ENCODE measurements at places on chromosomes 6 and 20.
A peak's percentile ranks its signal among the peaks of the same experiment; 100 is the strongest.

GRCh38 chr6:139081471-139081870, 52.9 kb downstream of the ABRACL start:
- DNase-seq: no peak

DNA sequence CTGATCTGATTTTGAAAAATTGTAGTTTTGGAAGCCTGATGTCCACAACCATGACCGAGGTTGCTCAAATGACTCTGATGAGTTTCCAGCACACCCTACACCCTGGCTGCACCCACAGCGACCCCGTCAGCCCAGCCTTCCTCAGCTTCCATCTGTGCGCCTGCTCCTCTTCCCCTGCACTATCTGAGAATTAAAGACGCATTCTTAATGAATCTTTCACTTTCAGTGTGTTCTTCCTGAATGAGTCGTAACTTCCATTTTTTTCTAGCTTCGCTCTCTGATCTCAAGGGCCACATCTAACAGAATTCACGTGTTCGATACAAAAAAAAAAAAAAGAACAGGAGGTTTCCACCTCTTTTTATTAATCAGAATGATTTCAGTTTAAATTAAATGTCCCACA, 21.3 kb upstream of the RREB1 start:
- peak; percentile 53 for DNase-seq

DNA sequence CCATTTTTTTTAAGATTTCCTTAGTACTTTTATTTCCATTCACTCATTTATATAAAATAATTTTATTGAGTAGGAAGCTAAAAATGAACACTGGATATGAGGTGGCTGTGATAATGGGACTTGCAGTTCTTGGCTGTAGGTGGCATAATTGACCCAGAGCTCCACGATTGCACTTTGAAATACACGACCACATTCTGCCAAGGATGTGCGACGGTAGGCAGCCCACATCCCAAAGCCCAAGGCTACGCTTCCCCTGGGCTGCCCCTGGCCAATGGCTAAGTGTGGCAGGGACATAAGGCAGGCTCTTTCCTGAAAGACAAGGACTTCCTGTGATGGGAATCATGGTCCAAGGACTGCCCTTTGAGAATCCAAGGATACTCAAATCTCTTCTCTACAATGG, 43.7 kb upstream of the ADTRP start:
- DNase-seq: no peak

GRCh38 chr6:71333050-71333449, 44.4 kb downstream of the OGFRL1 start:
- DNase-seq: no peak

- DNase-seq: no peak
Observed at GRCh38 chr6:2731281-2731909, 19.3 kb downstream of the MYLK4 start.

GRCh38 chr20:25277941-25278521, 30.1 kb downstream of the PYGB start:
- DNase-seq: peak; percentile 2

- no peak for DNase-seq
Observed at GRCh38 chr6:105695461-105695860, 292.6 kb upstream of the PREP start.

GRCh38 chr6:163298079-163298830, 116.3 kb upstream of the QKI start:
- DNase-seq: no peak

DNA sequence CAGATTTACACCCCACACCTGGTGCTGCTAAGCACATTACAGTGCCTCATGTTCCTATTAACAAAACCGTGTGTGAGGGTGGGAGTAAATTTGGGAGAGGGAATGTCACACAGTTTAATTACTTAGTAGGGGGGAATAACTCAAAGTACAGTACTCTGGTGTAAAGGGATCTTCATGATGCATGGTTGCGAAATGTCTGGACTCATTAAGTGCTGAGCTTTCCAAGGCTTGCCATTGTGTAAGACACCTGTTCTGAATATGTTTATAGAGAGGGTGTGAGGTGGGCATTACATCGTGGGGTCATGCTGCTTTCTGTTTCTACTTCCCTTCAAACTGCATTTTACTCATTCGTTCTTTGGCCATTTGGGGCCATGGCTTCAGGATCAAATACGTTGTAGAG, 181.2 kb downstream of the ADGRG6 start:
- DNase-seq: no peak

- no peak for DNase-seq
Observed at GRCh38 chr20:3846378-3846739, 275 bp upstream of the MAVS start.

- DNase-seq: no peak
Observed at GRCh38 chr6:8536122-8536521, 100.8 kb upstream of the SLC35B3 start.

GRCh38 chr6:5308066-5308465, 46.8 kb downstream of the FARS2 start:
- no peak for DNase-seq

- peak; percentile 33 for DNase-seq
Observed at GRCh38 chr20:32672982-32673851, 524 bp downstream of the C20orf203 start.

- peak; percentile 59 for DNase-seq
Observed at GRCh38 chr6:42404484-42404883, 47.2 kb downstream of the TRERF1 start.

DNA sequence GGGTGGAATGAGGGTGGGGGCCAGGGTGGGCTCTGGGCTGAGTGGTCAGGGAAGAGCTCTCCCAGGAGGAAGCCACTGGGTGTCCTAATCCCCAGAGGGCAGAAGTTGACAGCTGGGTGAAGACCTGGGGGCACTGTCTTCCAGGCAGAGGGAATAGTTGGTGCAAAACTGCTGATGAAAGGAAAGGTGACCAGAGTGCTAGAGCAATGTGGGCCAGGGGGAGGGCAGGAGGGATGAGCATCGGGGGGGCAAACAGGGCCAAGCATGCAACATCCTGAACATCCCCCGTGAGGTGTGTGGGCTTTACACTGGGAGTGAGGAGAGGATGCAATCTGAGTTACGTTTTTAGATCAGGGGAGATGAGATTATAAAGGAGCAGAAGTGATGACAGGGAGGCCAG, 97.8 kb downstream of the NOL4L start:
- no peak for DNase-seq

DNA sequence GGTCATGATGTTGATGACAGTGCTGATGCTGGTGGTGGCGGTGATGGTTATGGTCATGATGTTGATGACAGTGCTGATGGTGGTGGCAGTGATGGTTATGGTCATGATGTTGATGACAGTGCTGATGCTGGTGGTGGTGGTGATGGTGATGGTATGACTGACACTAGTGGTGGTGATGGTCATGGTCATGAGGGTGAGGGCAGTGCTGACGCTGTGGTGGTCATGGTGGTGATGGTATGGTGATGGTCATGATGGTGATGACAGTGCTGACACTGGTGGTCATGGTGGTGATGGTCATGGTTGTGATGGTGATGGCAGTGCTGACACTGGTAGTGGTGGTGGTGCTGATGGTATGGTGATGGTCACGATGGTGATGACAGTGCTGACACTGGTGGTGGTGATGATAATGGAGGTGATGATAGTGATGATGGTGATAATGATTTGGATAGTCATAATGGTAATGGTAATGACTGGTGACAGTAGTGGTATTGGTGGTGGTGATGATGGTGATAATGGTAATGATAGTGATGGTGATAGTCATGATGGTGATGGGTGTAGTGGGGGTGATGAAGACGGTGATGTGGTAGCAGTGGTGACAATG, 206.2 kb downstream of the CDH4 start:
- no peak for DNase-seq

DNA sequence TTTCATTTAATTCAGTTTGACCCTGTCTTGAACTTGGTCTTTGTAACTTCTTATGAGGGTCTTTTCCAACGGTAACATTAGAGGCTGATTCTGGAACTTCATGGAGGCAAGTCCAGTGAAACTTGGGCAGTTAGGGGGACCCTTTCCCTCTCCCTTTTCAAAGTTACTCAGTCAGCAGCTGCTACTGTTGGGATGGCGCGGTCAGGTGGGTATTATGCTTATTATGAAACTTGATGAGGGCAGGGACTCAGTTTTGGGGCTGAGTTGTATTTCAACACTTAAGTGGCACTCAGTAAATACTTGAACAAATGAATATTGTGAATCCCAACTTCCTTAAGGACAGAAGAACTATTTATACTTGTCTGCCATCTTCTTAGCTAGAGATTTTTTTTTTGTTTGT, 20.8 kb downstream of the TOP1 start:
- DNase-seq: no peak

DNA sequence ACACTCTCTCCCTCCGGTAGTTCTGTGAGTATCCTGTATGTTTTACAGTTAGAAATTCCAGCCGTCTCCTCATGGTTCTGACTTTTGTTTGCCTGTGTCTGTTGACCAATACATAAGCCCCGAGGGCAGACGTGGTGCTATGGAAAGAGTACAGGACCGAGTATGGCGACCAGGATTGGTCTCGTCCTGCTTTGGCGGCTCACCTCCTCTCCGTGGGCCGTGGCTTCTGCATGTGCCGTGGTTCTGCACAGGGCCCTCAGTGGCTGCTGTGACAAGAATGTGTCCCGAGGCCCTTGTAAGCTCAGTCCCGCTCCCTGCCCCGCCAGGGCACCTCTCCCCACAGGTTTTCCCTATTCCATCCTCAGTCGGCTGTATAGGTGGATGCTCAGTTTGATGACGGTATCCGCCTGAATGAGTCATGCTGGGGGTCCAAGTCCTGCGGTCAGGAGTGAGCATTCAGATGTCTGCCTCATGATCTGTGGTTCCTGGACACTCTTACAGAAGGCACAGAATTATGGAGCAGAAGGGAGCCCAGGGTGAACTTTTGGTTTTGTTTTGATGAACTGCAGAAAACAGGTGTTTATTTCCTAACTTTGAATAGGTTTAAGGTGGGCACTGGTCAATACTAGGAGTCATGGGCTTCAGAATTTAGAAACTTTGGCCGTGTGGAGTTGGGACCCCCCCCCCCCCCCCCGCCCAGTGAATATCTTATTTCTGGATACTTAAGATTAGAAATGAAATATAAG, 1.2 kb downstream of the ARFGAP1 start:
- no peak for DNase-seq

- DNase-seq: no peak
Observed at GRCh38 chr6:44976677-44977641, 351.2 kb upstream of the RUNX2 start.

DNA sequence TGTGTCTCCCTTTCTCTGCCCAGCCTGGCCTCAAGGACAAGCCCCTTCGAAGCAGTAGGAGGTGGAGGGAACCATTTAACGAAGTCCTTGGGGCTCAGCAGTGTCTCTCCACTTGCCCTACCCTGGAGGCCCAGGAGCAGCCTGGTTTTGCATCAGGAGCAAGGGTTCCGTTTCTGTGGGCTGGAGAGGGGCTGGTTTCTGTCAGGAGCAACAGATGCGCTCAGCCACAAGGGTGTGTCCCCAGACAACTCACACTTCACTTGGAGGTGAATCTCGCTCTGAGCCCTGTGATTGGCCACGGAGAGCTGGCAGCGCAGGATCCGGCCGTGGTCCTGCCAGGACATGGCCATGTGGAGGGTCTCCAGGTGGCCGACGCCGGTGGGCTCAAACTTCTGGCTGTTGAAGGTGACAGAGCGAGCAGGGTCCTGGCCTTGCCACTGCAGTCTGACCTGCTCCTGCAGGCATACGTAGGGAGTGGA, 6.9 kb downstream of the SIGLEC1 start:
- no peak for DNase-seq

DNA sequence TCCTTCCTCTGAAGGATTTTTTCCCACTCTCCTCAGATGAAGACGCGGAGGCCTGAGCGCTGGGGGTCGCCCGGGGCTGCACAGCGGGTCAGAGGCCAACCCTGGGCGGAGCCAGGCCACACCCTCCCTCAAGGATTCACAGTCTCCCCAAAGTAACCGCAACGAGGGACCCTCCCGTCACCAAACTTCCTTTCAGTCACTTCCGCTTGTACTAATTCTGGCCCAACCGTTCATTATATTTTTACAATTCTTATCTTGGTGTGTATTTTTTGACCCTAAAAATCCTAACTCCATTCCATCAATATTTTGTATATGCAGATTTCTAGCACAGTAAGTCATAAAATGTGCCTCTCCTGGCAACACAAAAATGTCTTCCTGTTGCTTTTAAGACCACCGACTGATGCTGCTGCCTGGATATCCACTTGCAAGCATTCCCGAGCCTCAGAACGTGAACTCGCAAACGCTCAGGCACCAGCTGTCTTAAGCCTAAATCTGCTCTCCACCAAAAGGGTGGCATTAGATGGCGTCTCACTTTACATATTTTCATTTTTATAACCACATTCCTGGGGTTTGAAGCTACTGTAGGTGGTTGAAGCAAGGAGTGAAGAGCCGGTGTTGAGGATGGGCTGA, 128.0 kb downstream of the DLL1 start:
- DNase-seq: no peak

DNA sequence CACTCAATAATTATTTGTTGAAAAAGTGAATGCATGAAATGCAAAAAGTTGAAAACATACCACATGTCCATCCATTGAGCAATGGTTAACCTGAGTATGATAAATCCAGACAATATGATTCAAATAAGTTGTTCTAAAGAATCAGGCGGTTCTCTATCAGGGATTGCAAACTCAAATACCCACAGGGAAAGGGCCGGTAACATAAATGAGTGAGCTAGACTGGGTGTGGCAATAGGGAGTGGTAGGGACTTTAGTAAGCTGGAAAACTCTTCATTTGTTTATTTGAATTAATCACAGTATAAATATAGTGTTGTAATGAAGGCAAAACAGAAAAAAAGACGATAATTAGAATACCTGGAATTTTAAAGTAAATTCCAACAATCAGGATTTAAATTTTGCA, 106.3 kb downstream of the BCAS1 start:
- no peak for DNase-seq

- DNase-seq: no peak
Observed at GRCh38 chr6:15961635-15962448, 167.0 kb upstream of the MYLIP start.

DNA sequence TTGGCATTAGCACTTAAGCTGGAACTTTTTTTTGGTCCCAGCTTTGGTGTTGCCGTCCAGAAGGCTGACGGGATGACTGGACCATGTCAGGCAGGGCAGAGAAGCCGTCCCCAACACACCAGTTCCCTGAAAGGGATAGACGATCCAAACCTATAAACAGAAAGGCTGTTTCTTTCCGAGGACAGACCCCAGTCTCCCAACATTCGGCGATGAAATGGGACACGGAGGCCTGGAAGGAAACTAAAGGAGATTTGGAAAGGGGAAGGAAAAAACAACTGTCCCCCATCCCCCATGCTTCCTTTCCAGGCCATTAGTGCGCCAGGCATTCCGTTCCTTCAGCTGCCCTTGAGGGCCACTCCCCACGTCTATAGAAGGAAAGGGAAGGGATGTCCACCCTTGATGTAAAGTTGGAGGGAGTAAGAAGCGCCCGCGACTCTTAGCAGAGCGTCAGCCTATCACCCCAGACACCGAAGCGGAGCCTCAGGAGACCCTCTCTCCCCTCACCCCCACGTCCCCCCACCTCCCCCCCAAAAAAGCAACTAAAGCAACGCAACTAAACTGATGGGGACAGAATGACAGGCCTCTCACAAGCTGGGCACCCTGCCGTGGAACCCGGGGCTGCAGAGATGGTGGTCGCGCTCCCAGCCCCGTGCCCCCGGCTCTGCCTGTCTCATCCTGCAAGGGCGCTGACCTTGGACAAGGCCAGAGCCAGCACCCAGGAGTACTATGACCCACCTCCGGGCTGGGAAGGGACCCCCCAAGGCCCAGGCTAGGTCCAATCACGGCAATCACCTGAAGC, 638 bp downstream of the BLCAP start:
- DNase-seq: no peak

Measured in activated CD4-positive, alpha-beta T cell treated with anti-CD3 and anti-CD28 coated beads for 48 hours (primary cell).